ENCODE measurements at places on chromosomes 2 and 18.

GRCh38 chr2:241215421-241215820 is 26.9 kb downstream of the ANO7 start:
- DNase-seq: no peak

DNA sequence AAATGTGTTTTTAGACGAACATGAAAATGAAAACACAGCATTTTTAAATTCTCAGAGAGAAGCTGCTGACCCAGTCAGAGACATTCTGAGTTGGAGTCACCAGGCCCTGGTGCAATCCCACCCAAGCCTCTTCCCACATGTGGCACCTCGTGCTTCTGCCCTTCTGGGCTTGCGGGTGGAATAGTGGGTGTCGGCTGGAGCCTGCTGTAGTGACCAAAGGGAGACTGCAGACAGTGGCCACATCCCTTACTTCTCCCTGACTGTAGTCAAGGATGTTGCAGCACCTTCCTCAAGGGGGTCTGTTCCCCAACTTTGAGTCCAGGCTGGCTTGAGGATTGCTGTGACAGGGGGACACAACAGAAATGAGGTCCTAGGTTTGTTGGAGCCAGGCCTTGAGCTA is 104.4 kb upstream of the GLI2 start:
- DNase-seq: no peak

DNA sequence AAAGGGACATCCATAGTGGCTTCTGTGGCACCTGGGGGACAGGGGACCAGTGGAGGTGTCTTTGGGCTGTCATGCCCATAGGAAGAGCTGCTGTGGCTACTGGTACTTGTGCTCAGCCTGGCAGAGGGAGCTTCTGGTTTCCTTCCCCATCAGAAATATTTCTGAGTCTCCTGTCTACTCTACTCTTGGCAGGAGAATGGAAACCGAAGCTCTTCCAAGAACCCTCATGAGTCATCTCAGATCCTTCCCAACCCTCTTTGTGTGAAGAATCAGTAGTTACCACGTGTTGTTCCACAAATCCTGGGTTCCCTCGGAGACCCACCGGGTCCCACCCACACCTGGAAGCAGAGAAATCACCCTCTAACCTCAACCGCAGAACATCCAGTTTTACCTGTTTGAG is 234.9 kb downstream of the FHOD3 start:
- no peak for DNase-seq

DNA sequence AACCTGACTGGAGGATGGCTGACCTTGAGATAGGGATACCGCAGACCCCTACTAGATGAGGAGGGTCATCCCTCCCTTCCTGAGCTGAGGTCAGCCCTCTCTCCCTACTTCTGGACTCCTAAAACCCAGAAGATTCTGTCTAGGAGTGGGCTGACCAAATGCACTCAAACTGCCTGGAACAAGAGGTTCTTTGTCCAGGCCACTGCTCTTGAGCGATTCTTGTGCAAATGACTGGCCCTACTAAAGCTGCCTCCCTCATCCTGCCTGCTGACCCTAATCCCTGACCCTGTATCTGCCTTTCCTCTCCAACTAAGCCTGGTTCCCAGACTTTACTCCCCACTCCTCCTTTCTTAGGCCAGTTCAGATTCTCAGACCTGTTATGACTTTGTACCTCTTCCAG is 56.2 kb downstream of the EFR3B start:
- no peak for DNase-seq

GRCh38 chr2:173446722-173447121 is 92.0 kb downstream of the CDCA7 start:
- DNase-seq: no peak

- no peak for DNase-seq
Measured at GRCh38 chr2:241612156-241613016, 24.6 kb downstream of the THAP4 start.

Measured in HFF-Myc (cell line).